GM23338 (cell line): ENCODE measurements at places on chromosomes 6 and 20. TPM values are rescaled to one million over a fixed set of nuclear protein-coding genes. Genes with fewer than 3 reads are reported as not detected.

The APMAP gene
- 70.8 and 72.3 TPM in 2 replicates for total RNA-seq

The C20orf144 gene
- total RNA-seq, result 0.66 TPM in 1 of 2 replicates, not detected in the other

The CDC5L gene
- 28.1 and 32.5 TPM in 2 replicates for total RNA-seq

The TPBG gene
- total RNA-seq, result 26.7 and 33.0 TPM in 2 replicates

The BMP7 gene
- 16.6 and 22.8 TPM in 2 replicates for total RNA-seq

The C4A gene
- 0.97 and 2.4 TPM in 2 replicates for total RNA-seq

The PNPLA1 gene
- total RNA-seq, result not detected in 2 replicates
